ENCODE measurements at places on chromosomes 1 and 21. TPM values are rescaled to one million over a fixed set of nuclear protein-coding genes. Genes with fewer than 3 reads are reported as not detected.

Gene TP73
- 0.58 TPM for total RNA-seq

Gene TMEM51
- total RNA-seq, result 1.9 TPM

Gene CFAP45
- 0.73 TPM for total RNA-seq

Gene TMPRSS15
- total RNA-seq, result not detected

Gene SZRD1
- total RNA-seq, result 113 TPM

Gene RNF186
- not detected for total RNA-seq

Gene TOMM20
- total RNA-seq, result 80.7 TPM

Gene MTHFR
- 22.3 TPM for total RNA-seq

DNA sequence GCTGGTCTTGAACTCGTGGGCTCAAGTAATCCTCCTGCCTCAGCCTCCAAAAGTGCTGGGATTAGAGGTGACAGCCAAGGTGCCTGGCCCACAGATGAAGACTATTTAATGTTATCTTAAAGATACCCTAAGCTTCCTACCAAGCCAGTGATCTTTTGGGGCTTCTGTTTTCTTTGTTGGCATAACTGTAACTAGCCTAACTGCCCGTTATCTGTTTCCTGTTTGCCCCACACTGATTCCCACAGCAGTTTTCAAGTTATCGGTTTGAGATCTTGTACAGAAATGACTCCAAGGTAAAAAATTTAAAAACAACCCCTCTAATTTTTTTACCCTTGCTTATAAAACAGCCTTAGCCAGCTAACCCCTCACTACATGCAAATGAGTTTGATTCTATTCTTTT, 12.4 kb downstream of the SELL start:
- H3K27ac ChIP-seq, result no peak overlapping the region
- H3K36me3 ChIP-seq, result no peaks in the 10 kb centered on the region
- no peak for DNase-seq
- peaks cover 32% of the 10 kb centered on the region for H3K27me3 ChIP-seq
- no peaks in the 10 kb centered on the region for H3K4me1 ChIP-seq
- H3K4me3 ChIP-seq, result no peak overlapping the region

- no peaks in the 10 kb centered on the region for H3K27me3 ChIP-seq
- peak overlapping the region; percentile 58 for H3K27ac ChIP-seq
- peaks cover 15% of the 10 kb centered on the region for H3K4me1 ChIP-seq
- no peak for DNase-seq
- no peak overlapping the region for H3K4me3 ChIP-seq
Measured at GRCh38 chr1:236175642-236176336, 33.5 kb downstream of the GPR137B start.

All from chondrocyte (in vitro differentiated cells).